ENCODE measurements at places on chromosomes 13 and 19.
A peak's percentile ranks its signal among the peaks of the same experiment; 100 is the strongest.

GRCh38 chr13:92609376-92609775 is 617.2 kb upstream of the GPC6 start:
- DNase-seq = no peak

- no peak for DNase-seq
Measured at GRCh38 chr13:29693275-29693945, 97.9 kb upstream of the SLC7A1 start.

DNA sequence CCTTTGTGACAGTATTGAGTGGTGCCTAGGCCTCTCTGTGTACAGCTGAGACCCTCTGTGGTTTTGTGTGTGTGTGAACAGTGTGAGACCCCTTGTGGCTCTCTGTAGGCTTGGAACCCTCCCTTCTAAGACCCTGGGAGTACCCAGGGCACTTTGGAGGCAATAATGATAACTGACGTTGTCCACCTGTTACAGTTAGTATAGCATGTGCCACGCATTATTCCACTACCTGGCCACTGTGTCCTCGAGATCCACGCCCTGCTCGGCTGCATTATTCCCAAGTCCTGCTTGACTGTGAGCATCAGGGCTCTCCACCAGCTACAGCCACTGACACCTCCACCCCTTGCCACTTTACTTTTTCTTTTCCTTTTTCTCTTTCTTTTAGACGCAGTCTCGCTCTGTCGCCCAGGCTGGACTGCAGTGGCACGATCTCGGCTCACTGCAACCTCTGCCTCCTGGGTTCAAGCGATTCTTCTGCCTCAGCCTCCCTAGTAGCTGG is 2.0 kb downstream of the GRAMD1A start:
- no peak for DNase-seq

DNA sequence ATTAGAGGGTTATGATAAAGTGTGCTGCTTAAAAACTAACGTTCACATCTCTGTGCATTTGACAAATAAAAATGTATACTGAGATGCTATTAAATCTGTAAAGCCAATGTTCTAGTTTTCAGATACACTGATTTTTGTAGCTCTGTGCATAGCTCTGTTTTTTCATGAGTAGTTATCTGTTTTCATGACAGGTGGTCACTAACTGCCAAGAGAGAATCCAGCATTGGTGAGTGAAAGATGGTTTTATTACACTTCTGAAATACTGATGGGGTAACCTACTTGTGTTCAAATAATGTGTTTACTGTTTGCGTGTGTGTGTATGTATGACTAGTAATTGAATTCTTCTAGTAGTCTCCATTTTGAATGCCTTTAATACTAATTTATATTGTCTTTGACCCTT is 29.0 kb downstream of the URI1 start:
- DNase-seq = no peak

GRCh38 chr13:52195401-52195837 is 36.0 kb upstream of the NEK3 start:
- peak; percentile 41 for DNase-seq

GRCh38 chr13:99254830-99255229 is 3.3 kb downstream of the GPR18 start:
- DNase-seq = no peak

DNA sequence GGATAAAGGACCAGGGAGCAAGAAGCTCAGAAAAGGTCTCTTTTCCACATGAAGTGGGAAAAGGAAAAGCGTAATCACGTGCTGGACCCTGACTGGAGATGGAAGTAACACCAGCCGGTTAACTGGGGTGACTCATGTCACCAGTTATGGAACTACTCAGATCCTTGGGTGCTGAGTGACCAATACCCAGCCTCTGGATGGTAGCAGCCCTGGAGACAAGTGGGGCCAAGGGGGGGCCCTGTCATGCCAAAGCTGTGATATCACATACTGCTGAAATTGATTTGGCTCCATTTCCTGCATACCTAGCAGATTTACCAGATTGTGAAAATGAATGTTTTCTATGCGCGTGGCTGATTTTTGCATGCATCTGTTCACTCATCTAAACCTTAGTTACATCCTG is 158.9 kb downstream of the ZIC5 start:
- peak; percentile 11 for DNase-seq

DNA sequence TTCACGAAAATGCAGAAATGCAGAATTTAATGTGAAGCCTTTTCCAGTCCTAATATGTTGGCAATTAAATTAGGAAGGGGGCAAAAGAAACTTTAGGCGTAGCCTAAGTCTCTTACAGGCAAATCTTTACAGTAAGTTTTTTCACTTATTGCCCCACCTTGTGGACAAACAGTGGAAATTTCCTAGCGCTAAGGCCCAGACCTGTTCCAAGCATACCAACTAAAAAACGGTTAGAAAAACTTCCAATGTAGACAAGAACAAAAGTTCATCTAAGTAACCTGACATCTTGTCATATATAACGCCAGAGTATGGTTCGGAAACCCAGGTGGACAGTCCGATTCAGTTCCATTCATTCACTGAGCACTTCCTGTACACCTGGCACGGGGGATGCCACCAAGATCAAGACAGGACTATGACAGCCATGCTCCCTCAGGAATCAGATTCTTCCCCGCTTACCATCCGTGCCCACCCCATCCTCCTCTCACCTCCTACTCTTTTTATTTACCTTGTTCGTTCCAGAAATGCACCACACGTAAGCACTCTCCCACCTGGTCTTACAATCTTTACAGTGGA is 4.9 kb downstream of the ZAR1L start:
- DNase-seq = peak; percentile 66

- no peak for DNase-seq
Measured at GRCh38 chr13:21748166-21748565, 77.3 kb downstream of the FGF9 start.

DNA sequence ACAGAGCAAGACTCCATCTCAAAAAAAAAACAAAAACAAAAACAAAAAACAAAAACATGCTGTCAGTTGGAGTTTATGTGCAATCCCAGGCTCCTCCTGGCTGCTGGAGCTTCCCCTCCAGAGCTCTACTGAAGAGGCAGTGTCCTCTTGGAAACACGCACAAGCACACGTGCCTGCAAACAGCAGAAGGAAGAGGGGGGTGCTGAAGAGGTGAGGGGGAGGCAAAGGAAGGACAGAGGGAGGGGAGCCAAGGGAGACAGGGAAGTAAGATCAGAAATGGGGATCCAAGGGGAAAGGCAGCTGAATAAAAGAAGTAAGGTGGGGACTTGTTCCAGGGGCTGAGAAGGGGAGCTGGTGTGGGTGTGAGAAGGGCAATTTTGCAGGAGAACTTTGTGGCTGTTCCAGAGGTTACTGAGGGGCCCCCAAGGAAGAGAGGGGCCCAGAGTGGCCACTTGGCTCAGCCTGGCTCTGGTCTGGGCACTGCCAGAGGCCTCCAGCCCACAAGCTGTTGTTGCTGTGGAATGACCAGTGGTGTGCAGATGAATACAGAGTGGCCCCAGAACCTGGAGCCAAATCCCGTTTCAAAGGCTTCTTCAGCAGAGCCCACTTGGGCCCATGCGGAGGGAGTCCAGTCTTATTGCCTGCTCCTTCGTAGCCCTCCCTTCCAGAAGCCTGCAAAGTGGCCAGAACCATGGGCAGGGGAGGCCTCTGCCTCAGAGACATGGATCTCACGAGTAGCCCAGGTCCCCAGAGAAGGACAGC is 34.4 kb downstream of the LYL1 start:
- DNase-seq = no peak

DNA sequence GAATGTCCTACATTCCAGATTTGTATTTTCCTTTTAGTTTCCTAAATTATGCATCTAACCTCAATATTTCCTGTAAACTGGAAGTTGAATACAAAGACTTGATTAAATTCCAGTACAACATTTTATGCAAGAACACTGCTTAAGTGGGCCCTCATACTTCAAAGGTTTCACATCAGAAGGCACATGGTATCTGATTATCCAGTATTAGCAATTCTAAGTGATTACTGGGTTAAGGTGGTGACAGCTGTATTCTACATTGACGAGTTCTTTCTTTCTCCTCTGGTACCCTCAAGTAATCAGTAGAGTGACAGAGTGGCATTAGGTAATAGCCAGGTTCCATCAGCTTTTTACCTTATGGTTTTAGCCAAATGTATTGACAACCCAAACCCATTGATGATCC is 18.3 kb downstream of the BIVM start:
- DNase-seq = no peak

- DNase-seq = no peak
Measured at GRCh38 chr19:30367006-30367405, 5.2 kb upstream of the ZNF536 start.

GRCh38 chr19:45528744-45529419 is 21.6 kb downstream of the VASP start:
- no peak for DNase-seq

DNA sequence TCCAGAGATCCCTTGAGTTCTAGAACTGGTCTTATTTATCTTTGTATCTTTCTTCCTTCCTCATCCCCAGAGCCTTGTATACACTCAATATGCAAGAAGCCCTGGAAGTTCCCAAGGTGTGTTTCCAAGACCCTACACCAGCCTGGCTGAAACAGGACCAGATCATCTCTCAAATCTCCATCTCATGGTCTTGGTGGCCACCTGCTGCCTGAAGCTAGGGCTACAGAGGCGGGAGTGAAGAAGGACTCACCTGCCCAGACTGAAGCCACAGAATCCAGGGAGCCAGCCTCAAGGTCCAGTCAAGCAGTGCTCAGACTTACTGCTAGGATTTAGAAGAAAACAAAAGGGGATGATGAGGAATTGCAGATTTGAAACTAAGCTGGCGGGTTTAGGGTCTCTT is 6.1 kb upstream of the CYSLTR2 start:
- DNase-seq = no peak

GRCh38 chr19:35822579-35822978 is 9.9 kb upstream of the PRODH2 start:
- DNase-seq = no peak

DNA sequence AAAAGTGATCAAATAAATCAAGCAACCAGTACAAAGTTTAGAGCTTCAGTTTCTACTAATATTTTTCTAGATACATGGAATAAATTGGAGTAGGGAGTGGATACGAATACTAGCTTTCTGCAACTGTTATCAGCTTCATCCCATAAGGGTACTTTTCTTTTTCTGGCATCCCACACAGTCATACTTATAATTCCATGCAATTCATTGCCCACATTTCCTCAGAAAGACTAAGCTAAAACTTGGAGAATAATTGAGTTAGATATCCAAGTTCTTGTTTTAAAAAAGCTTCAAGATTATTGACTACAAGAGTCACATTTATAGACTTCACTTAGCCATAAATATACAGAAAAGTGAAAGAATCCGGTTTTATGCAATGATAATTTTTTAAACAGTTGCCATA is 186.9 kb downstream of the OLFM4 start:
- no peak for DNase-seq

- DNase-seq = no peak
Measured at GRCh38 chr19:18771328-18772242, 19.5 kb downstream of the COMP start.

GRCh38 chr13:111330066-111330610 is 9.7 kb downstream of the TEX29 start:
- no peak for DNase-seq

Data from left kidney (tissue), 8 donors.